ENCODE measurements at places on chromosomes 11 and 22. TPM values are rescaled to one million over a fixed set of nuclear protein-coding genes. Genes with fewer than 3 reads are reported as not detected.

- H3K4me1 ChIP-seq: no peaks in the 10 kb centered on the region
- H3K27me3 ChIP-seq: no peaks in the 10 kb centered on the region
- DNase-seq: no peak
- H3K4me3 ChIP-seq: no peak overlapping the region
- no peak overlapping the region for H3K27ac ChIP-seq
- no peaks in the 10 kb centered on the region for H3K36me3 ChIP-seq
These were observed 45.2 kb downstream of the SC5D start for GRCh38 chr11:121337740-121338272.

DNA sequence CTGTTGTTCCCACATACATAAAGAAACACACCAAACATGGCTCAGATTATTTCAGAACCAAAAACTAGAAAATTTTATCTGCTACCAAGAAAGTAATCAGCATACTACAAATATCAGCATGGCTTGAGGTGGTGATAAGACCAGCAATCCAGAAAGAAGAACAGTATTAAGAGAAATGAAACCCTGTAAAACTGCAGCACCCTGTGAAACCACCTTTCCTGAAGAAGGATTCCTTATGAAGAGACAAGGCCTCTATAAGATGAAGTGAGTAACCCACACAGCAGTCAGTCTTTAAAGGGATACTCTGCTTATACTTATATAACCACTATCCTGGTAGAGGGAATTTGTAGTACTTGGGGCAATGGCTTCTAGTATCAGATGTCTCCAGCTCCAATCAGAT is 49.9 kb downstream of the RSF1 start:
- no peaks in the 10 kb centered on the region for H3K27me3 ChIP-seq
- H3K36me3 ChIP-seq: no peaks in the 10 kb centered on the region
- DNase-seq: no peak

GRCh38 chr11:14021738-14022137 is 59.2 kb downstream of the SPON1 start:
- H3K36me3 ChIP-seq: no peaks in the 10 kb centered on the region
- no peak for DNase-seq
- H3K4me1 ChIP-seq: peaks cover 4% of the 10 kb centered on the region
- no peak overlapping the region for H3K27ac ChIP-seq

- H3K27me3 ChIP-seq: no peaks in the 10 kb centered on the region
- H3K27ac ChIP-seq: no peak overlapping the region
- no peak overlapping the region for H3K4me3 ChIP-seq
- DNase-seq: no peak
- H3K36me3 ChIP-seq: no peaks in the 10 kb centered on the region
These were observed 79.9 kb upstream of the RAB1B start for GRCh38 chr11:66188580-66188979.

DNA sequence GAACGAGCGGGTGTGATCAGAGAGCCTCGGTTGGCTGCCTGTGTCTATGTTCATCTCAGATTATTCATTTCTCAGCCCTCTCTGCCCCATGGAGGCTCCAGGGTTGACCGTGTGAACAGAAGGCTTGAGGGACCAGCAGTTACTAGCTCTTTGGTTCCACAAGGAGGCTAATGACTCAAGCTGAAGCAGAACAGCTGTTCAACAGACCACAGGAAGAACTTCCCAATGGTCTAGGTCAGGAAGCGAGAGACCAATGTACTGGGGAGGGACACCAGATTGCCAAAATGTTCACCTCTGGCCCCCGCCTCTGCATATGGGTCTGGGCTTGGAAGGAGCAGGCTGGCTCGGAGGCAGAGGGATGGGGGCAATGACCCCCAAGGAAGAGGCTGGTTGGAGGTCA is 14.7 kb upstream of the PDE2A start:
- H3K4me1 ChIP-seq: no peaks in the 10 kb centered on the region
- H3K4me3 ChIP-seq: no peak overlapping the region
- no peak for DNase-seq
- no peak overlapping the region for H3K27ac ChIP-seq

ASPHD2 gene
- 1.5 TPM for total RNA-seq
